Right kidney (tissue), 9 donors: ENCODE measurements at places on chromosomes 16 and 17.

DNA sequence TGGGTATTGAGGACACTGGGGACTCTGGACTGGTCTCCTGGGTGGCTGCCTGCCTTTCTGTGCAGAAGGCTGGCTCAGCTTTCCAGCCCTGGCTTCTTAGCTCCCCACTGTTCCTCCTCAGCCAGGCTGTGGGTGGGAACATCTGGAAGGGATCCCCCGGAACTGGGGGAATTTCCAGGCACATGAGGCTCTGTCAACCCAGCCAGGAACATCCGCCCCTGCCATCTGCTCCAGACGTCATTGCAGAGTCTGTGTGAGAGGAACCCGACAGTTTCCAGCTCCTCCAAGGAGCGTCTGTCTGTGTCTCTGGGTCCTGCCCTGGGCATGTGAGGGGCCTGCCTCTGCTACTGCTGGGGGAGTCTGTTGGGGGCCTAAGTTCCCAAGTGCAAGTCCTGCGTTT lies 36.2 kb upstream of the CRHR1 start:
- DNase-seq, result no peak

- DNase-seq, result no peak
Observed at GRCh38 chr16:4404247-4404966, 12.0 kb downstream of the CORO7 start.

DNA sequence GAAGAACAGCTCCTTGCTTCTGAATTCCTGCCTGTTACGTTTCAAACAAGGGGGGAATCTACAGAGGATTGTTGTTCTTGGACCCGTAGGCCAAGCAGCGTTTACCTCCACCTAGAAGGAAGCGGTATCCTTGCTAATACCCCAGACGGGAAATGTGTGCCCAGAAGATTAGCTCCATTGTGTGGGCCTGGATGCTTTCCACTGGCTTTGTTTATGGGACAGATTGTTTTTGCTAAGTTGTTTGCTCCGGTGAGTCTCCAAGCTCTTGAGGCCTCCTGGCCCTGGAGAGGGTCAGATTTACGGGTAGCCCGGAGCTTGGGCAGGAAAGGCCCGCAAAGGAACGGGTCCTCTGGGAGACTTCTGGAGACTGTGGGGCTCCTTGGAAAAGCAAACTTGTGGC lies 28.4 kb upstream of the MRTFB start:
- peak; percentile 13 for DNase-seq

- no peak for DNase-seq
Observed at GRCh38 chr17:50111673-50112655, 16.8 kb downstream of the PDK2 start.

DNA sequence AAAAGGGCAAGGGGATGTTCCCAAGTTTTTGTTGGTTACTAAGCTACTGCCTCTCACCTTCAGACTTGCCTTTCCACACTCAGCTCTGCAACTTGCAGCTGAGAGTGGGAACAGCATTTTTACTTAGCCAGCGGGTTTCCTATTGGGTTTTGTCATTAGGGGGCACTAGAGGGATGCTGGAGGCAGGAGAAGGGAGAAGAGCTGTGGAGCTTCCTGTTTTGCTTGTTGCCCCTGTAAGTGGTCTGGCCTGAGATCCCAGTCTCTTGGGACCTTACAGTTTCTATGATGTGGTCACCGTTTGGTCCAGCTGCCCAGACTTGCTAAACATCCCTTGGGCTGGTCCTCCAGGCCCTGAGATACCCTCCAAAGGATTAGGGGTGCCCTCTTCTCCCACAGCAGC lies 209.6 kb upstream of the NLRP1 start:
- DNase-seq, result no peak

- peak; percentile 78 for DNase-seq
Observed at GRCh38 chr16:1188432-1189189, 35.7 kb downstream of the CACNA1H start.

GRCh38 chr16:50228364-50228868 lies 37.9 kb upstream of the ADCY7 start:
- DNase-seq, result no peak

DNA sequence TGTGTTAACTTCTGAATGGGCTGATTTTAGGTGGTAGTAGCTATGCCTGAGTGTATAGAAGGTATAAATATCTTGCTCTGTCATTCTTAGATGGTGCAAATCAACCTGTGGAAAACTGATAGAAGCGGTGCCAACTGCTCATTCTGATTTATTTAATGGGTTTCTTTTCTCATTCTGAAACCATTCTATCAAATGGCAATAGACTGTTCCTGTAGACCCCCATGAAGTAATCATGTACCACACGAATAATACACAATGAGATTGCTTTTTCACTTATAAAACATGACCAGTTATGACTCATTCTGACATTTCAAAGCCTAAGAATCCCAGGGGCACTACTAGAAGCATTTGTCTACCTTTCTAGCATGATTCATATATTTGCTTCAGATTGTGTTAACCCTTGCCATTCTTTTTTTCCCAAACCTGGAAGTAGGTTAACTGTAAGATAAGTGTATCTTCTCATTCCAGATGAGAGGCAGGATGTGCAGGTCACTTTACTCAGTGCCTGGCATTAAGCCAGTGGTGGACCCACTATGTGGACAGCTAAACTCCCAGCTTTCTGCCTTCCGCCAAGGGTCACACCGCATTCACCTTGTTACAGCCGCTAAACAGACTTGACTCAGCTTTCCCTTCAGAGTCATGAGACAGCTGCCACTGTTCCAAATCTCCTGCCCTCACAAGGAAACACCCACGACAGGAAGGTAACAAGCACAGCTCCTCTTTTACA lies 16.4 kb upstream of the SLC16A11 start:
- no peak for DNase-seq
